GM23248 (cell line): ENCODE measurements at places on chromosomes 2 and 18. TPM values are rescaled to one million over a fixed set of nuclear protein-coding genes. Genes with fewer than 3 reads are reported as not detected.

- H3K27ac ChIP-seq, result no peak overlapping the region
- no peaks in the 10 kb centered on the region for H3K27me3 ChIP-seq
- no peaks in the 10 kb centered on the region for H3K4me1 ChIP-seq
These were observed 250.5 kb downstream of the GLI2 start for GRCh38 chr2:120985997-120986651.

DNA sequence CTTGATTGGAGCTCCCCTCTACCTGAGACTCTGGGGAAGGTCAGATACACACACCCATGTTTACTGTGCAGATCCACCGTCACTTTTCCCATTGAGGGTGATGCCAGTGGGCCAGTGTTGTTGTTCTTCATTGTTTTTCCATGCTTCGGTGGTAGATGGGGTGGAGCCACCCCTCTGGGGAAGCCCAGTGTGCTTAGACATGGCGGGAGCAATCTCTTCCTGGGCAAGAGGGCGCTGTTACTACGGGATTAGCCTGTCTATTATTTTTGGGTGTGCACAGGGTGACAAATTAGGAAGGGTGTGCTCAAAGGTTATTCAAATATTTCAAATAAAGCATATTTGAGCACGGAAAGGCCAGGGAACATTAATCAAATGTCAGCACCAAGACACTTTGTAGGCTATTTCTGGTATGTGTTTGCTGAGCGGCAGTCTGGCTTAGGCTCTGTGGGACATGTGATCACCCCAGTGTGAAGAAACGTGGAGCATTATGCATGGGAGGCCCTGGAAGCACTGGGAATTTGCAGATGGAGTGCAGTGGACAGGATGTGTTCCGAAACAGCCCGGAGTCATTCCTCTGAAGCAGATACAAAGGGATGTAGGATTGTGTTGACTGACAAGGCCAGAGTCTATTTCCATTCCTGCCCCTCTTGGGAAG lies 34.8 kb upstream of the SMIM21 start:
- H3K36me3 ChIP-seq, result no peaks in the 10 kb centered on the region
- no peak overlapping the region for H3K27ac ChIP-seq
- no peaks in the 10 kb centered on the region for H3K27me3 ChIP-seq
- no peak overlapping the region for H3K4me3 ChIP-seq

DNA sequence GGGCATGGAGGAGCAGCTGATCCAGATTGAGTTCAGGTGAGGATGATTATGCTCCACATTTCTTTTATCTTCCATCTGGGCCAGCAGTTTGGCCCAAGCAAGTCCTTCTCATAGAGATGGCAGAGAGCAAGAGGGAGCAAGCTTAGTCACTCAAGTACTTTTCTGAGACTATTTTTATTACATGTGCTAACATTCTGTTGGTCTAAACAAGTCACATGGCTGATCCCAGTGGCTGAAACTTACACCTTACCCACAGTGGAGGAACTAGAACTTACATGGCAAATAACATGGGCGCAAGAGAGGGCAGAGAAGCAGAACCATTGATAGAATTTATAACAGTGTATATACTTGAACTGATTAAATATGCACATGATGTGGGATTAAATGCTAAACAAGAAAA lies 105.7 kb downstream of the KYNU start:
- no peak overlapping the region for H3K4me3 ChIP-seq
- H3K27ac ChIP-seq, result no peak overlapping the region
- peak; percentile 8 for DNase-seq
- no peaks in the 10 kb centered on the region for H3K27me3 ChIP-seq
- H3K36me3 ChIP-seq, result no peaks in the 10 kb centered on the region

DNA sequence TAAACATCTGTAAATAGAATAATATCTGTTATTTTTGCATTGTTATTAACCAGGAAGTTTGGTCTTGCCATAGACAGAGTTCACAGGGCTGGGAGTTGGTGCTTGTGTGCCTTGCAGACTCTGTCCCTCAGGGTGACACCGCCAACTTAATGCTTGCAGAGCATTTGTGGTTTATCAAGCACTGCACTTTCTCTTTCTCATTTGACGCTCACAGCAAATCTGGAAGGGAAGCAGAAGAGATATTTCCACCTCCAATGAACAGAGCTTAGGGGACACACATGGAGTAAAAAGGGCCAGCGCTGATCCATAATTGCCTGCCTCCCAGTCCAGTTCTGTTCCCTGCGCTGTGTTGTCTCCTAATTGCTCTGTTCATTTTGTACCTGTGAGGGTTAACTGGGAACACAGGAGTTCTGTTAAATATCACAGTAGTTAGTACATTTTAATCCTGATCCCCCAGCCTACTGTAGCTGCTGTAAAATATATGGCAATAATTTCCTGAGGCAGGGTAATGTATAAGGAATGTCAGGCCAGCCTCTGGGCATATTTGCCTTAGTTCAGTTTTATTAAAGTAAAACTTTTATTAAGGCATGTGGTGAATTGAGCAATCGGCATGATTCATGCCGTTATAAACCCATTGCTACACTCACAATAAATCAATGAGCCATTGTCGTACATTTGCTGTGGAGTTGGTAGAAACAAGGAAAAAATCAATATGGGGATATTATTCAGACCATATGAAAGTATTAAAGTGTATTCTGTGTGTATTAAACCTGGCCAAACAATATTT lies 182.5 kb upstream of the OSR1 start:
- no peaks in the 10 kb centered on the region for H3K27me3 ChIP-seq
- peak overlapping the region; percentile 59 for H3K27ac ChIP-seq
- H3K36me3 ChIP-seq, result no peaks in the 10 kb centered on the region

GRCh38 chr2:71551631-71551915 lies 98.2 kb downstream of the DYSF start:
- H3K27me3 ChIP-seq, result peaks cover 12% of the 10 kb centered on the region
- no peaks in the 10 kb centered on the region for H3K36me3 ChIP-seq
- no peak overlapping the region for H3K4me3 ChIP-seq
- DNase-seq, result no peak
- H3K27ac ChIP-seq, result no peak overlapping the region

MEIS1 gene
- total RNA-seq, result 19.1 and 21.4 TPM in 2 replicates

DNA sequence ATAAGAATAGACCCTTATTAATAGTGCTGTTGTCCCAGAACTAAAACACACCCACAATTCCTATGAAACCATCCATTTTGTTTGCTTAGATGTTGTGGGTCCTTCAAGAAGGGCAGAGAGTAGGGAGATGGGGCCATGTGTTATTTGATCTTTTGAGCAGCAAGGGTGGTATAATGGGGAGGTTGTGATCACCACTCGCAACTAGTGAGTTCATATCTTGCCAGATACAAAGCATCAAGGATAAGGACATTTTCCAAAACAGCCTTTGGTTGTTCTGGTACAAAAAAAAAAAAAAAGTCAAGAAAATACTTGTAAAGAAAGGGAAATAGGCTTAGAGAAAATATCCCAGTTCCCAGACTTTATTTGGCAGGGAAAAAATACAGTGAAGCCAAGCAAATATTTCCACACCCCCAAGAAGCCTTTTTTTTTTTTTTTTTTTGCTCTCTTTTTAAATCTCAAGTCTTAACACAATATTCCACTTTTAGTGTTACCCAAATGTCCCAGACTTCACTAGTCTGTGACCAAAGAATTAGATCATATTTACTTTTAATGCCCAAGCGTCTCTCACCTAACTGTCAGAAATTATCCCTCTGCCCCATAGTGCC lies 54.1 kb downstream of the ANTXR1 start:
- H3K4me1 ChIP-seq, result peaks cover 9% of the 10 kb centered on the region; the same call in 1 of the 2 replicates
- no peaks in the 10 kb centered on the region for H3K27me3 ChIP-seq
- H3K4me3 ChIP-seq, result no peak overlapping the region
- no peak overlapping the region for H3K27ac ChIP-seq

CHN1 gene
- total RNA-seq, result 101 and 115 TPM in 2 replicates

- H3K4me1 ChIP-seq, result peaks cover 6% of the 10 kb centered on the region; the same call in 1 of the 2 replicates
- no peak overlapping the region for H3K4me3 ChIP-seq
- no peak for DNase-seq
- H3K27ac ChIP-seq, result no peak overlapping the region
- H3K36me3 ChIP-seq, result no peaks in the 10 kb centered on the region
- H3K27me3 ChIP-seq, result no peaks in the 10 kb centered on the region
These were observed 22.3 kb upstream of the TYMS start for GRCh38 chr18:635171-635570.

UGT1A3 gene
- not detected in 2 replicates for total RNA-seq

- no peaks in the 10 kb centered on the region for H3K4me1 ChIP-seq
- H3K36me3 ChIP-seq, result no peaks in the 10 kb centered on the region
- H3K27me3 ChIP-seq, result no peaks in the 10 kb centered on the region
These were observed 350.0 kb upstream of the KLHL29 start for GRCh38 chr2:23034996-23035395.

CCDC141 gene
- not detected in 2 replicates for total RNA-seq

DNA sequence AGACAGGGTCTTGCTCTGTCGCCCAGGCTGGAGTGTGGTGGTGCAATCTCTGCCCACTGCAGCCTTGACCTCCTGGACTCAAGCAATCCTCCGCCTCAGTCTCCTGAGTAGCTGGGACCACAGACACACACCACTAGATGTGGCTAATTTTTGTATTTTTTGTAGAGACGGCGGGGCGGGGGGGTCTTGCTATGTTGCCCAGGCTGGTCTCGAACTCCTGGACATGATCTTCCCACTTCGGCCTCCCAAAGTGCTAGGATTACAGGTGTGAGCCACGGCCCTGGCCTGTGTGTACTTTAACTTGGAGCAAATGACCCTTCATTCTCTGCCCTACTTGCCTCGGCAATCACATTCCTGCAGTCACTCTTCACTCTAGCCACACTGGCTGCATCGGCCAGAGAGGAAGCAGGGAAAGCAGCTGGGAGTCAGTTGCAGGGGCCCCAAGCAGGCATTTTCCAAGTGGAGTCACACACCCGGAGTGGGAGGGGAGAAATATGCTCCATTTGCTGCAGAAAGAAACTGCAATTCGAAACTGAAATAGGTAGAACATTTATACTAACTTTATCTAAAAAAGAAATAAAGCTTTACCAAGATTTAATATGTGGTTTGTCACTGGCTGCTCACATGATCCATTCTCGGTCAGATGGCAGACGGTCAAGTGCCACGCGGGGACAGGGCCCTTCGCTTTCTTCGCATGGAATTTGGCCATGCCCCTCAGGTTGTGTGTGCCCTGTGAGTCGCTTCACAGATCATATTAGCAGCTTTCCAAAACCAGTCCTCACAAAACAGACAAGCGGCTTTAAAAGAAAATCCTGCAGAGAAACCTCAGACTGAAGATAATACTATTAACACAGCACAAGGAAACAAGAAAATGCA lies 37.1 kb downstream of the FAM161A start:
- no peaks in the 10 kb centered on the region for H3K4me1 ChIP-seq
- no peaks in the 10 kb centered on the region for H3K27me3 ChIP-seq
- no peaks in the 10 kb centered on the region for H3K36me3 ChIP-seq
- peak; percentile 23 for DNase-seq

GPR45 gene
- not detected in 2 replicates for total RNA-seq

SCN7A gene
- not detected in 2 replicates for total RNA-seq

DNA sequence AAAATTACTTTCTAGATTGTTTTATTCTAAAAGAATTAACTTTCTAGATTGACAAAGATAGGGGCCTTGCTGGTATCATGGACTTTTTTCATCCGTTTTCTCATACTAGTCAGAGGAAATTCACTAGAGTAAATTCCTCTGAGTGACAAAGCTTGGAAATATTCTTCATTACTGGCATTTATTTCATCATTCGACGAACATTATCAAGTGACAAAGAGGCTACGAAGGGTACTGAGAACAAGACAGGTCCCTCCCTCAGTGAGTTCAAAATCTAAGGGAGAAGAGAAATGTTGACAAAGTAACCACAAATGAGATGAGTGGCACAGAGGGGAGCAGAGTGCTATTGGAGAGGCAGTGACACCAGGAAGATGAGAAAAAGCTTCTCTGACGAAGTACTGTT lies 4.3 kb downstream of the EPG5 start:
- DNase-seq, result peak; percentile 82
- peaks cover 76% of the 10 kb centered on the region for H3K4me1 ChIP-seq
- H3K36me3 ChIP-seq, result peaks cover 21% of the 10 kb centered on the region
- H3K4me3 ChIP-seq, result peak overlapping the region; percentile 99

DNA sequence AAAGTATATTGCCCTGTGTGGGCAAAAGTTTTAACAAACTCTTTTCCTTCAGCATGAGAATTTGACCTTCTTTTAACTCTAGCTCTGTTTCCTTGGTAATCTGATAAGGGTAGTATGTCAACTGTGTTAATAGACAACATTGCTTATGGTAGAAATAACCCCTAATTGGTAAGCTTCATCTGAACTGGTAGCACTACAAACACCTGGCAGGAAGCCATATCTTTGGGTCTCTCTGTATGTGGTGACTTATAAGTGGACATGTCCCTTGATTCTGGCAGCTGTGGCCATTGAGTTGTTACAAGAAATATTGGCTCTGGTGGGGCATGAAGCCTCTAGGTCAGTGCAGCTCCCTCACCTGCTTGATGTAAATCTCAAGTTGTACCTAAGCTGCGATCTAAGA lies 46.9 kb downstream of the MBD5 start:
- H3K27me3 ChIP-seq, result no peaks in the 10 kb centered on the region
- H3K4me3 ChIP-seq, result no peak overlapping the region
- no peaks in the 10 kb centered on the region; the same call in 1 of the 2 replicates for H3K36me3 ChIP-seq
- DNase-seq, result no peak

GRCh38 chr18:35605686-35606417 lies 24.3 kb downstream of the GALNT1 start:
- peak; percentile 11 for DNase-seq
- H3K4me1 ChIP-seq, result no peaks in the 10 kb centered on the region
- H3K27me3 ChIP-seq, result no peaks in the 10 kb centered on the region
